ENCODE measurements at places on chromosomes 3 and 15.
A peak's percentile ranks its signal among the peaks of the same experiment; 100 is the strongest.

GRCh38 chr3:87227835-87228144 lies 681 bp downstream of the CHMP2B start:
- no peak for DNase-seq

GRCh38 chr15:72965671-72966070 lies 86.6 kb upstream of the NEO1 start:
- no peak for DNase-seq

- no peak for DNase-seq
Observed at GRCh38 chr3:52253314-52254304, 8.1 kb downstream of the PPM1M start.

DNA sequence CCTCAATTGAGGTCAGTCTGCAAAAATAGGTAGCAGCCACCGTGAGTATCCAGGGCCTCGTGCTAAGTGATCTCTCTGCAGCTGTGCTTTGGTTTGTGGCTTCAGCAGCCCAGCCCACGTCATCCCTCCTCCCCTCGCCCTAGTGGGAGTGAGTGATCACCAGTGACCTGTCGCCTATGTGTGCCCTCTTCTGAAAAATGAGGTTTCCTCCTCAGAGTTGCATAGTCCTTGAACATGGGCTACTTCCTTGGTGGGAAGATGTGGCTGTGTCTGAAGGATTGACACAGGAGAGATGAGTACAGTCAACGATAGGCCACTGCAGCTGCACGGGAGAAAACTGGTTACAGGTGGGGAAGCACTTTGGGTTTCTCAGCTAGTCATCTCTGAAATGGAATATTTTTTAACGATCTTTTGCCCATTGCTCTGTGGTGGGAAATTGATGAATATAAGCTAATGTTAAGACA lies 144.8 kb upstream of the BHLHE40 start:
- peak; percentile 60 for DNase-seq

GRCh38 chr3:128480717-128481437 lies 12.1 kb downstream of the GATA2 start:
- DNase-seq, result peak; percentile 77

GRCh38 chr15:92035961-92036360 lies 182.5 kb downstream of the SLCO3A1 start:
- DNase-seq, result no peak

DNA sequence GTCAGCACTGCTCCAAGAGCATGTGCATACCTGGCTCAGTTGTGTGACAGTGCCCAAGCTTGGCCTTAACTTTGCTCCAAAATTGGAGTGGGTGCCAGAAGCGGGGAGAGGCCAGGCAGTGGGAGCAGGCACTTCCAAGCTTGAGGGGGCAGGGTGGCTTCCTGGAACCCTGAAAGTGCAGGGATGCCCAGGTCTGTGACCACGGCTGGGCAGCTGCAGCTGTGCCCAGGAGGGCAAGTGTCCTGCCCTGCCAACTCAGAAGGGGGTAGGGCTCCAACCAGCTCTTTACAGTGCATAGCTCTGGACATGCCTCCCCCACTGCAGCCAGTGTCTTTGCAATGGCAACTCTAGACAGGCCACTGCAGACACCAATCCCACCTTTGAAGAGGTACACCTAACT lies 478.6 kb downstream of the OTOL1 start:
- DNase-seq, result peak; percentile 14

GRCh38 chr15:89150287-89150686 lies 62.0 kb downstream of the ABHD2 start:
- peak; percentile 40 for DNase-seq

DNA sequence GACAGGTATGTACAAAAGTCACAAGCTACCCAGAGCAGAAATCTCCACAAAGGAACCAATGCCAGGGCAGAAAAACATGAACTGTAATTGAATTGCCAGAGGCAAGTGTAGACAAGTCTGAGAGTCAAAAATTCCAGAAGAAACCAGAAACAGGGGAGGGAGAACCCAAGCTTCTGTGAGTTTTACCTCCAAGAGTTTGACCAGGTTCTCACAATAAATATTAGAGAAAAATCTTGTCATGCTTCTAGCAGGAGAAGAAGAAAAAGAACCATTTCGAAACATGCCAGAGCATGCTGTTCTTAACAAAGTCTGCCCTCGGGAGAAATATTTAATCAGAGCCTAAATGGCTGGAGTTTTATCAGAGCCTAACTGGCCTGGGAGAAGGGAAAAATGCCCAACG lies 32.5 kb upstream of the AP3B2 start:
- no peak for DNase-seq

DNA sequence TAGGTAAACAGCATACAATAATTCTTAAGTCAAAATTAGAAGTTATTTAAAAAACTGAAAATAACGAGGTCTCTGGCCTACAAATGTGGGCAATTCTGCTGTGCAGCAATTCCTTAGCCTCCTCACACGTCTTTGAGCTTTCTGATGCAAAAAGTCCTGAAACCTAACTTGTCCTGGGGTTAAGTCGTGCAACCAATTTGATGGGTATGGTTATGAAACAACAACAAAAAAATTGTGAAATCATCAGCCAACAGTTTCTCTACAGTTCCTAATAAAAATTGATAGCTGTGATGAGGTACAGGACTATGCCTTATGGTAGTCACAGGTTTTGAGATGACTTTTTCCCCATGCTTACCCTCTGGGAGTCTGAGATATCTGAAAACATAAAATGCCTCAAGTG lies 6.5 kb upstream of the GLB1 start:
- DNase-seq, result no peak

GRCh38 chr15:64144565-64145281 lies 6.8 kb upstream of the SNX22 start:
- DNase-seq, result no peak

GRCh38 chr15:91298101-91298500 lies 198.0 kb downstream of the SV2B start:
- DNase-seq, result no peak

GRCh38 chr3:169131690-169132464 lies 531.6 kb downstream of the MECOM start:
- no peak for DNase-seq

- DNase-seq, result no peak
Observed at GRCh38 chr3:70383360-70383831, 71.0 kb upstream of the MDFIC2 start.

DNA sequence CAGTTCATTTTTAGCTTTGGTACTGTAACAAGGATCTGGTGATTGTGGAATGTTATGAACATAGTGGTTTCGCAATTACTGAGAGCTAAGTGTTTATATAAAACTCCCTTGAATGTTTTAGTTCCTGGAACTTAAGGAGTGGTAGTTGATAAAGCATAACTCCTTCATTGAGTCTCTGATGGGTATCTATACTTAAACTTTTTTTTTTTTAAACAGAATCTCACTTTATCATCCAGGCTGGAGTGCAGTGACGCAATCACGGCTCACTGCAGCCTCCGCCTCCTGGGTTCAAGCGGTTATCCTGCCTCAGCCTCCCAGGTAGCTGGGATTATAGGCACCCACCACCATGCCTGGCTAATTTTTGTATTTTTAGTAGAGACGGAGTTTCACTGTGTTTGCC lies 11.3 kb downstream of the PRKCI start:
- DNase-seq, result peak; percentile 71

DNA sequence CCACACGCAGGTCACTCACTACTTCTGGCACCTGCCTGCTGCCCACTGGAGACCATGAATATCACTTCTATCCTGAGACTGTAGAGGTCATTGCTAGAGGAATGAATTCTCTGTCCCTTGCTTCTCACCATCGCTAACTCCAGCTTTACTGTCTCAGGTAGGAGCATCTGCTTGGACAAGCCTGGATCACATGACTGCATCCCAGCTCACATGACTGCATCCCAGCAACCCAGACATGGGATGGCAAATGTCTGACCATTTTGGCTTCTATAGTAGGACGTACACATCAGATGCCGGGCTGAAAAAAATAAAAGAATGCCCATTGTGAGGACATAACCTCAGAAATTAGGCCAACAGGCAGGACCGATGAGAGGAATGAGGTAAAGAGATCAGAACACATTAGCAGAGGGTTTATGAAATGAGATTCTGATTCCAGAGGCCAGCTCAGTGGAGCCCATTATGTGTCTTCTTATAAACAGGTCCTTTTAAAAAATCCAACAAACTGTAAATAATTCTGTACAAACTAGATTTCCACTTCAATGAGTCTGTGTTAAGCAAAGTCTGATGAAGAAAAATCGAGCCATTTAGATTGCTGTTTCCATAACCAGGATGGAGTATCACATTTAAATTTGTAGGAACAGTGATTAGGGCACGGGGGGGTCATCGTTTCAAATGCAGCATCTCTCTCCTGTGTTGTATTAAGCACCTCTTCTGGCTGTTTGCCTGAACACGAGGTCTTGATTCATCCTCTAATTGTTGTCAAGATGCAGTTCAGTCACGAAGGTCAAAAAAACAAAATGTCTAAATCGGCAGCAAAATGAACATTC lies 126.7 kb downstream of the MTHFS start:
- no peak for DNase-seq

DNA sequence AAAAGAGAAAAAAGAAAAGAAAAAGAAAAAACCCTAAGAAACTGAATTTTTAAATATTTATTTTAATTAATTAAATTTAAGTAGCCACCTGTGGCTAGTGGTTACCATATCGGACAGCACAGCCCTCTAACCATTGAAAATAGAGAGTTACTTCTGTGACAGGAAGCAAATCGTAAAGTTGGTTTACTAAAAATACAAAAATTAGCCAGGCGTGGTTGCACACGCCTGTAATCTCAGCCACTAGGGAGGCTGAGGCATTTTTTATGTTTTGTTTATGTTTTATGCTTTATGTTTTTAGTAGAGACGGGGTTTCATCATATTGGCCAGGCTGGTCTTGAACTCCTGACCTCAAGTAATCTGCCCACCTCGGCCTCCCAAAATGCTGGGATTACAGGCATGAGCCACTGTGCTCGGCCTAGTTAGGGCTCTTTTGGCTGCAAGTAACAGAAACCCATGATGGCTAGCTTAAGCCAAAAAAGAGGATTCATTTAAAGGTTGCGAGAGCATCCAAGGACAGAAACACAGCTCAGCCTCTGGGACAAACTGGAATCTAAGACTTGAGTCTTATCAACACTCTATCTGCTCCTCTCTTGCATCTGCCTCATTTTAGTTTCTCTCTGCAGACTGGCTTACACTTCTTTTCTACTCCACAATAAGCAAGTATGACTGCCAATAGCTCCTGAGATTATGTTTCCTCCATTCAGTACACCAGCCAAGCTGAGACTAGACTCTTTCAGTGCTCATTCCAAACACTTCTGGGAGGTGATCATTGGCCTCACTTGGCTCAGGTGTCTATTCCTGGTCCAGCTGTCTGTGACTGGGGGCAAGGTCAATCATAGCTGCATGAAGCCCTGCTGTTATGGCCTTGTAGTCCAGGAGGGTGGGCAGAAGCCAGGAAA lies 6.8 kb upstream of the SKIL start:
- no peak for DNase-seq

GRCh38 chr3:123733341-123733740 lies 148.5 kb upstream of the HACD2 start:
- no peak for DNase-seq

GRCh38 chr3:50182533-50183099 lies 8.8 kb upstream of the GNAT1 start:
- DNase-seq, result no peak

DNA sequence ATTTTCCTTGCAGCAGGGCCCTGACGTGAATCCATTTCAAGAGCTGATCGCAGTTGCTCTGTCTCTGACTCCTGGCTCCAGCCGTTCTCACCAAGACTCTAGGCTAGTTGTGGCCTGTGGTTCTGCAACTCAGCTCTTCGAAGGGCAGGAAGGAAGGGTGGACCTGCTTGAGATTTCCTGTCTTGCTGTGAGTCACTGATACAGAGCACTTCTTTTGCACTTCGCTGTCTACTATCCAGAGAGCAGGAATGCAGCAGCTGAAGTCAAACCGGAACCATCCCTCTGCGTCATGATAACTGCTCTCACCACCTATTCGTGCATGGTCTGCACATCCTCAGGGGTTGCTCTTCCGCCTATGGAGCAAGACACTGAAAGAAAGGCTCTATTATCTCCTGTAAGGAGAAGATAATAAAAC lies 59.7 kb downstream of the RAP2B start:
- peak; percentile 78 for DNase-seq

- no peak for DNase-seq
Observed at GRCh38 chr3:170643831-170644230, 58.0 kb upstream of the SLC7A14 start.

DNA sequence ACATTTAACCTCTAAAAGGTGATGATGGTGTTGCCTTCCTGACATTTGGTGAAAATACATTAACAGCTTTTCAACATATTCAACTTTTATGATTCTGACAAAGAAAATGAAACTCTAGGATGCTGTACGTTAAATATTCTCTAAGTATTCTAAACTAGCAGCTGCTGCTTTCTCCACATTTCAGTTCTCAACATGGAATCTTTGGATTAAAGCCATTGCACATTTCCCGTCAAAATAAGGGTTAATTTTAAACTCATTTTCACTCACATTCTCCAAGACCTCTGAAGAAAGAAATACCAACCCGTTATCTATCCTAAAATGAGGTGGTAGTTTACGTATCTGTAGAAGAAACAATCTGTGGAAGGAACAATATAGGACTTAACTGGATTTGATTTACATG lies 655.7 kb upstream of the ARPP21 start:
- DNase-seq, result no peak

DNA sequence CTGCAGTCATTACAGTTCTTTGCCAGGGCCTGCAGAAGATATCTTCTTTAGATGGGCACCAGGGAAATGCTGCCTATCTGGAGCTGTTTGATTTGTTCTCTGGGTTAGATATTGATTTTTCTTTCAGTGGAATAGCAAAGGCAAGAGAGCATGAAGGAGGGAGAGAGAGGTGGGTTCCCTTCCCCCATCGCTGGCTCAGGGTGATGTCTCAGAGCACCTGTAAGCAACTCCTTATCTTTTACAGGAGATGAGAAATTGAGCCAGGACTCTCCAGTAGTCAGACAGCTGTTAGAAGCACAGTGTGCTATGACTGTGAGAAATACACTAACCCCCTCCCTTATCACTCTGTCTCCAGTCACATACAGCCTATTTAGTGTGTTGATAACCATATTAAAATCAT lies 89.3 kb upstream of the SLC24A5 start:
- DNase-seq, result no peak

GRCh38 chr3:186223476-186223875 lies 114.6 kb upstream of the ETV5 start:
- DNase-seq, result no peak

GRCh38 chr15:39363761-39364586 lies 216.9 kb upstream of the THBS1 start:
- DNase-seq, result no peak

DNA sequence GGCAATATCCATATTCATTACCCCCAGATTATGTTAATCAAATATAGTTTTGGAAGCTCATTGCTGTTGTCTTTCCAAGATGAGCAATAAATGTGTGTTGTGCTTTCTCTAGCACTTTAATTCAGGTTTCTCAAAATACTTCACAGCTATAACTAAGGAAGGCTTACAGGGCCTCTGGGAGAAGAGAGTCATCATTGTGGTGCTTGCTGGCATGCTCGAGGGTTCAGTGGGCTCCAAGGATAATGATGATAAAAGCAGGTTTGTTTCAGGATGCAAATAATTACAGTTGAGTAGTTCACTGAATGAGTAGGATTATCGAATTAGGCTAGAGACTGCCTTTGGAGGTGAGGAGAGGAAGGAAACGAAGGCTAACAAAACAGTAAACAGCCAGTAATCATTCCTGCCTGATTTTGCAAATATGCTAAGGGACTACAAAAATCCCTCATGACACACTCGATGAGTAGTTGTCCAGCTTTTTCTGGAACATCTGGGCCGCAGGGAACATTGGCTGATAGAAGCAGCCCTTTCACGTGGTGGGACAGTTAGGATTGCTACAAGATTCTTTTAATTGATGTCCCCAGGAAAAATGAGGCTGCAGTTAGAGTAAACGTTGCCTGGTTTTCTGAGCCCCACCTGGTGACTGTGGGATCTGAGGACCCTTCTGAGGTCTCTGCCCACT lies 54.1 kb downstream of the SLC7A14 start:
- no peak for DNase-seq

Measured in upper lobe of left lung (tissue), 6 donors.